ENCODE measurements at places on chromosomes 2 and 18.

- DNase-seq, result no peak
Observed at GRCh38 chr18:43010611-43011010, 104.9 kb downstream of the RIT2 start.

- DNase-seq, result no peak
Observed at GRCh38 chr2:118864207-118864606, 16.8 kb upstream of the EN1 start.

GRCh38 chr18:52451851-52452250 lies 111.9 kb downstream of the DCC start:
- no peak for DNase-seq

GRCh38 chr2:182541268-182541667 lies 114.4 kb upstream of the PDE1A start:
- DNase-seq, result no peak

GRCh38 chr2:39452396-39452795 lies 15.3 kb upstream of the MAP4K3 start:
- no peak for DNase-seq

GRCh38 chr2:240329778-240330177 lies 105.7 kb upstream of the GPC1 start:
- no peak for DNase-seq

DNA sequence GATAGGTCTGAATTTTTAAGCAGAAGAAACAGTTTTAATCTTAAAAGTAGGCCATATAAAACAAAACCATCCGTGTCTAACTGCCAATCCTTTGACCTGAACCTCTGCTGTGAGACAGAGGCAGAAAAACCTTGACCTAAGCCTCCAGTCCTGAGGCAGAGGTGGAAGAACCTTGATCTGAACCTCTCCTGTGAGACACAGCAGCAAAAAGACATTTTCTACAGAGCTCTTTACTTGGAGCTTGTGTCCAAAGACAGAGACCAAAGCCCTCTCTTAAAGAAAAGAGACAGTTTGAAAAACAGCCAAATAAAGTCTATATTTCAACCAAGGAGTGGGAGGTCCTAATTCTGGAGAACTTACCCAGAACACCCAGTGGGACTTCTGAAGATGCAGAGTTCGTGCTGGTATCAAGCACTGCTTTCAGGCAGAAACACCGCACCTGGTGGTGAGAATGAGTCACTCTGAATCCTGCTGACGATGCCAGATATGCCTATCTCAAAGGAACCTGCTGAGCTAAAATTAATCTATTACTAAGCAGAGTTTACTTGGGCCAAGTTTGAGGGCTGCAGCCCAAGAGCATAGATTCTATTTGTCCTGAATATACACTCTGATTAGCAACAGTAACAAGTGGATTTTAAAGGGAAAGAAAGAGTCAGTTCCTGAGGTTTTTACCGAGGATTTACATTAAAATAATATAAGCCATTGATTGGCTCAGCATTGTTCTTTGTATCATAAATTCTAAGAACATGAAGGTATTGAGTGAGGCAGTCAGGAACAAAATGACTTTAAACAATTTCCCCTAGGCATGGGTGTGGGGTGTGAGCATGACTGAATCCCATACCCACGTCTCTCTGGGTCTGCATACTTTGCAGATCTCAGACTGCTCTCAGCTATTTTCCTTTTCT lies 806.4 kb downstream of the TRIB2 start:
- peak; percentile 76 for DNase-seq

DNA sequence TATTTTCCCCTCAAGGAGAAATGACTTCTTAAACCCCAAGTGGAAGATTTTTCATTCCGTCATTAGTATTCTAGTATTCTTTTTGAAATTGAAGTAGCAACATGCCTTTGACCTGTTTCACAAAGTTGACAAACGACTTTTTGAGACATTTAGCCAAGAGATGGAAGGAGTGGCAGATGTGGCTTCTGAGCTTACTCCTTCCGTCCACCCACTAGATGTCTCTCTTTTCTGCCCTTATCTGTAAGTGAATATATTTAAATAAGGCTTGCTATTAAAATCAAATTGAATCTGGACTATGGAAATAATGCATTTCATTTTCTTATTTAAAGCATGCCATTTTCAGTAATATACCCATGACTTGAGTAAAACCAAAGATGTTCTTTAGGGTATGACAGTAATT lies 74.1 kb downstream of the ACTR3 start:
- DNase-seq, result peak; percentile 17

DNA sequence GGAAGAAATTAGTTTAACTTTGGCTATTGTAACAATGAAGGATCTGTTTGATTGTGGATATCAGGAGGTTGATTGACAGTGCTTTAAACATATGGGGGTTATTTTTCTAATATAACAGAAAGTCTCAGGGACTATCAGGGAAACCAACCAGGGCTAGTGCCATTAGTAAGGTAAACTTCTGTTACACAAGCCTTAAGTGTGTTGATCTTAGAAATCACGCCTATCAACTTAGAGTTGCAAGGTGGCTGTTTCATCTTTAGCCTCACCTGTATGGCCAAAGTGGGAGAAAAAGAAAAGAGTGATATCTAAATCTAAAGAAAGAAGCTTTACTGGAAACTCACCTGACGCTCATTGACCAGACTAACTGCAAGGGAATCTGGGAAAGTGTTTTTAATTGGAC lies 62.1 kb downstream of the GLS start:
- DNase-seq, result no peak

- DNase-seq, result no peak
Observed at GRCh38 chr2:202989749-202990148, 24.9 kb upstream of the NBEAL1 start.

GRCh38 chr2:107717661-107718060 lies 109.0 kb upstream of the RGPD4 start:
- DNase-seq, result no peak

- no peak for DNase-seq
Observed at GRCh38 chr18:25457126-25457525, 105.2 kb upstream of the ZNF521 start.

DNA sequence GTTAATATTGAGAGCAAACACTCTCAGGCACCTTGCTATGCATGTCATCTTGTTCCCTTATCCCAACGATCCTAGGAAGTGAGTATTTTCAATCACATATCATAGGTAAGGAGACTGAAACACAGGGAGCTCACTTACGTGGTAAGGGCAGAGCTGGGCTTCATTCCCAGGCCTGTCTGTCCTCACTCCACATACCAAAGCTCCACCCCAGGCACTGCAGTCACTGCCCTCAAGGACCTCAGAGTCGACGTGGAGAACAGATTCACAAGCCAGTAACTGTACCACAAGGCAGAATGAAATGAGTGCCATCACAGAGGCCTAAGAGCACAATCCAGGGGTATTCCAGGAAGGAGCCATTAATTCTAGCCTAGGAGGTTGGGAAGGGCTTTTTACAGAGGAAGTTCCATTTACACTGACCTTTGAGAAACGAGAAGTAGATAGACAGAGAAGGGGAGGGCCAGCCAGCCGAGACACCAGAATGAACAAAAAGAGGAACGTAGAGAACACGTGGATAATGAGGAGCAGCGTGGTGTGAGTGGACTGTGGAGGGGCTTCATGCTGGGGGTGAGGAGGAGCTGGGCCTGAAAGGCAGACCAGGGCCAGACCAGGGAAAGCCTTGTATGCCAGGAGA lies 48.6 kb downstream of the KIAA2012 start:
- no peak for DNase-seq

DNA sequence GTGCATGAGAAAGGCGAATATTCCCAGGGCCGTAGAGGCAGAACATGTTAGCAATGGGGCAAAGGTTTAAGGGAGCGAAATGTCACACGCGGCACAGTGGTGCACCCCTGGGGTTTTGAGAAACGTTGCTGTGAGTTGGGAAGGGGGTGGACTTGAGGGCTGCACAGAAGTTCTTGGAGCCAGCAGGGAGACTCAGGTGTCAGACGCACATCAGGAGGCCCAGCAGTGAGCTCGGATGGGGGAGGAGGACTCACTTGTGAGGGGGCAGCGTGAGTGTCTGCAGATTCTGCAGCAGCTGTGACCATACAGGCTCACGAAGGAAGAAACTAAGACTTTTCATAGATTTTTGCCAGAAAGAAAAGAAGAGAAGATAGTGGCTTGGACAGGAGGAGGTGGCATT lies 218.2 kb downstream of the SNTG2 start:
- DNase-seq, result no peak

DNA sequence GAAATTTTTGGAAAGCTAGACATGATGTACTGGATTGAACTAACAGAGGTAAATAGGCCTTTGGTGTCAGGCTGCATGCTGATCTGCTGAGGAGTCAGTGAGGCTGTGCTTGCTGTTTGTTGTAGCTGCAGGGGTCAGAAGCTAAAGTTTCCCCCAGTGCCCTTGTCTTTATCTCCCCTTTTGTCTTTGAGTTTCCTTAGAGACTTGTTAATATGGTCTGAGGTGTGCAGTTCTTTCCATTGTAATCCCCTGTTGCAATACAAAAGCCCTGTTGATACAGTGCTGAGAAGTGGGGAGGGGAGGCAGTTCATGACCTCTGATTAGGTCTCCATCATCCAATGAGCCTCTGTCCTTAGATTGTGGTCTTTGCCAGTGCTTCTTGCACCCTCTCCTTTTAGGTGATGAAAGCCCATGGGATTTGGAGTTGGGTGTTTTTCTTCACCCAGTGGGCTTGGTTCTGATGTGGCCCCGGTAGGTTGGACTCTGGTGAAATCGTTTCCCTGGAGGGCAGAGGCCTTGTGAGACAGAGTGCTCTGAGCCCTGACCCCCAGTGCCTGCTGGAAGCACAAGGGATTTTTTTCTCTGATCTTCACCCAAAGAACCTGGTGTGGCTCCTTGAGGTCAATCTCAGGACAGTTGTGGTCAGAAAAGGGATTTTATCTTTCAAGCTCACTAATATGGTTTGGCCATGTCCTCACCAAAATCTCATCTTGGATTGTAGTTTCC lies 163.1 kb downstream of the TMEM18 start:
- no peak for DNase-seq

- DNase-seq, result no peak
Observed at GRCh38 chr18:55221622-55222021, 262.4 kb upstream of the CCDC68 start.

- DNase-seq, result peak; percentile 15
Observed at GRCh38 chr2:99957332-99958133, 184.9 kb downstream of the AFF3 start.

GRCh38 chr2:232603283-232603682 lies 30.1 kb upstream of the EFHD1 start:
- no peak for DNase-seq

- peak; percentile 30 for DNase-seq
Observed at GRCh38 chr18:13218368-13218991, at the start of gene LDLRAD4. LDLRAD4 (plus strand) TSS chr18:13218760.

GRCh38 chr18:68417166-68417799 lies 297.6 kb downstream of the TMX3 start:
- peak; percentile 30 for DNase-seq

DNA sequence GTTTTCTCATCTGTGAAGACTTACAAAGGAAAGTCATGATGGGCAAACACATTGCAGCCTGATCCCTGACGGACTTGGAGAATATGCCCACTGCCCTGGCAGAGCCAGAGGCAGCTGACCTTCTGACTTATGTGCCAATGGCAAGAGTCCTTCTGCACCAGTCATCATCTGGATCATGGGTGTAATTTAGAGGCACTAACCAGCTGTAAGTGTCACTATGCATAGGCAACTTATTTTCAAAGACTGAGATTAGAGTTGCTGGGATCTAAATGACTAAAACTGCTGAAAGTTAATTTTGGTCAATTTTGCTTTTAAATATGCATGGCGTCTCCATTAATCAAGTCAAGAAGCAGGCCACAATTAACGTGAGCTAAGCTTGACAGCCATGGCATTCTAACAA lies 261.2 kb downstream of the BCL11A start:
- no peak for DNase-seq

DNA sequence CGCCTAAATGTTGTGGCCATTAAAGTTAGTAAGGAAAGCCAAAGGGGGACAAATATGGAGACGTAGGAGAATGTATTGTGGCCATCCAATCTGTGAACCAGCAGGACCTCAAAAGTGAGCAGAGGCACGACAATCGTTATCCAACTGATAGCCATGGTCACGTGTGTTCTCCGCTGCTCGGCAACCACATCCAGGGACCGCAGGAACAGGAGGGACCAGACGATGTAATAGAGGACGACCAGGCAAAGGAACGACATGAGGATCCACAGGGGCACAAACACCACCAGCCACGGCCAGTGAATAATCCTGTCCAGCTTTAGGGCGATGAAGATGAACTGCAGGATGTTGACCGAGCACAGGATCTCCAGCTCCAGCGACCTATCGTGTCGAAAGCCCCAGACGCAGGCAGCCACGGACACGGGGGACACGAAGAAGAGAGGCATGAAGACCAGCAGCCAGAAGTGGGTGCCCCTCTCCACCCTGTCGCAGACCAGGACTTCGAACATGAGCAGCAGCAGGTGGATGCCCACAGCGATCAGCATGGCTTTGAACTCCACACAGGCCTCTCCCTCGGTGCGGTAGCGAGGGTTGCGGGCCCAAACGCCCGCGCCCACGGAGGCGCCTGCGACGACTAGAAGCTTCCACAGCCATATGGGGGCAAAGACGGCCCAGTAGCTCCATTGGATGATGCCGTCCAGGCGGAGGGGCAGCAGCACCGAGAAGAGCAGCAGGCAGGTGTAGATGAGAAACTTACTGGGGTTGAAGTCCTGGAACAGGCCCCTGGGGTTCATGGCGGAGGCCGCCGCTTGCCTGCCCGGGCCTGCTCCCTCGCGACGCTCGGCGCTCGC lies 790 bp downstream of the TMEM185B start:
- no peak for DNase-seq

DNA sequence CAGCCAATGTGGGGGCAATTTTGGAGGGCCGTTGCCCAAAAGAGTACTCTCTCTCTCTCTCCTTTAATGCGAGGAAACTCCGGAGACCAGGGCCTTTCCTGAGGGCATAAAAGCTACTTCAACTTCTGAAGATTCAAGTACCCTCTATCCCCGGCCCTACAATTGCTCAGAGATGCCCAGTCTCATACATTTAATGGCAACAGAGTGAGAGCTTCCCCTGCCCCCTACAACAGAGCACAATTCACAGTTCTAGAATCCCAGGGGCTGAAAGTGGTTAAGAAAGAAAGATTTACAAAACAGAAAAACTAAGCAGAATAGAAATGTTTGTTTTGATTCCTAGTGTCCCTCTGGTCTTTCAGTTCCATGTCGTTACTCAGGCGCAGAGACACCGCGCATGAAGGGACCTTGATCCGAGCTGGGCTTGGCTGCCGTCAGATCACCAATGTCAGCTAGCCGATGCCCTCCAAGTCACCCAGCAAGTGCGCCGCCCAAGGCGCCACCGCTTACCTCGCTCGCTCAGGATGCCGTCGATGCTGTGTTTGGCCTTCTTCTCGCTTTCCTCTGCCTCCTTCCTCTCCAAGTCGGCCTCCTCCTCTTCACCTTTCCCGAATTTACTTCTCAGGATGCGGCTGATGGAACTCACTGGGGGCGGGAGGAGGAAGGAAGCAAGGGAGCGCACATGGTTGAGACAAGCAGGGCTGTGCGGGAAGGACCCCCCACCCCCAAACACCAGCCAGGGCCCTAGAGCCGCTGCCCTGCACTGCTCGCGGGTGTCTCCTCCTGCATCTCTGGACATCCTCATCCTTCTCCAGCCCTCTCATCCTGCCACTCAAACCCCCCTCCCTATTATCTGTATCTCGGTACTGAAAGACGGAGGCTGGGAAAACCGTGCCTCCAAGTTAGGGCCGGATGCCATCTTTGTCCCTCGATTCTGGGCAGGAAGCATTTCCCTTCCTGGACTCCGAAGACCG lies 4.9 kb downstream of the PAX3 start:
- peak; percentile 48 for DNase-seq

GRCh38 chr2:219090436-219091299 lies 29.9 kb upstream of the IHH start:
- DNase-seq, result no peak

All from adipocyte (in vitro differentiated cells).